ENCODE measurements at places on chromosomes 12 and 14.

DNA sequence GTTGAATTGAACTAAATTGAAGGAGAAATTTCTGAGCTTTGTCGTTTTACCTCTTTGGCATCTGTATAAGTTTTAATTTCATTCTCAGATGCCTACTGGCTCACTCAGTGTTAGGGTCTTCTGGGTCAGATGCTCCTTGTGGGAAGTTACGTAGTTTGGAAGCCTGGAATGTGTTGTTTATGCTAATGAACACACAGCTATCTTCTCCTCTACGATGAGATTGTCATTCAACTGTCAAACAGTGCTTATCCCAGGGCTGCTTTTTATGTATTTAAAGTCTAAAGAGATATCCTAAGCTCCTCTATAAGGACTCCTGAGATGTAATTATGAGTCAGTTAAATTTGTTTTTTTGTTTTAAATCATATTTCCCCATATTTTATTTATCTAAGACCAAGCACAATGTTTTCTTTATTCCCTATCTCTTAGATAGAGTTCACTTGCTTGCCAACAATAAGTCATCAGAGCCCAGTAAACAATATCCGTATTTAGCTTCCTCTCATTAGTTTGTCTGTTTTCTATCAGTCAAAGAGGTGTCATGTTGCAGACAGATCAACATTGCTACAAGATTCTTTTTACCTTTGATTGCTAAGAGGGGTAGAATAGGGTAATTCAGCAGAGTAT lies 368.0 kb upstream of the PDE3A start:
- no peak for DNase-seq

- no peak for DNase-seq
Measured at GRCh38 chr14:33516898-33517436, 433.9 kb downstream of the EGLN3 start.

- DNase-seq: no peak
Measured at GRCh38 chr12:132501204-132501940, 11.4 kb downstream of the FBRSL1 start.

GRCh38 chr12:22287776-22288621 lies 46.5 kb downstream of the ST8SIA1 start:
- peak; percentile 70 for DNase-seq

DNA sequence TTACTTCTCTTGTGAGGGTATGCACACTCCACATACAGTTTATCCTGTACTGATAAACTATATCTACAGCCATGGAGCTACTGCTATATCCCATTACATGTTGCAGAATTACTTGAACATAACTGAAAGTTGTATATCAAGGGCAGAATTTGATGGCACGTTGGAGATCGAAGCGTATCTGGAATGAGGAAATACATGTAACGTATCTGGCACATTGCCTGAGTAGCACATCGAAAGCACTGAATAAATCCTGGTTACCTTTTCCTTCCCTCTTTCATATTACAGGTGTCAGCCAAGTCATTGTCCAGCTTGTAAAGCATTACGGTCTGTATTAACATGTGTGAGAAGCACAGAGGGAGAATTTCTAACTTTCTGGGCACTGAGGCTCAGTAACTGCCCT lies 42.1 kb upstream of the LIN7A start:
- no peak for DNase-seq

DNA sequence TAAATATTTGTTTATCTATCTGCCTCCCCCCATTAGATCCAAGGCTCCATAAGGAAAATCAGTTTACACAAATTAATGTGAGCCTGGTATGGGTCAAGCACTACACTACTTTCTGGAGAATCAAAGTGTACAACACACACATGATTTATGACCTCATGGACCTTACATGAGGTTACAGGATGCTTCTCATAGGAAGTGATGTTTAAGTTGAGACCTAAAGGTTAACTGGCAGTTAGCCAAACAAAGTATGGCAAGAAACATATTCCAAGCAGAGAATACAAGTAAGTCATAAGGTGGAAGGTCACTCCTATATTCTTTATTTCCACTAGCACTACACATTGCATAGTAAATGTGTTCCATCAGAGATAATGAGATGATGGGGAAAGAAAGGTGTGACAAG lies 39.2 kb downstream of the OSBPL8 start:
- no peak for DNase-seq

GRCh38 chr14:64465831-64466554 lies 694 bp downstream of the AKAP5 start:
- DNase-seq: peak; percentile 43

- no peak for DNase-seq
Measured at GRCh38 chr12:114686773-114687500, 3.0 kb upstream of the TBX3 start.

DNA sequence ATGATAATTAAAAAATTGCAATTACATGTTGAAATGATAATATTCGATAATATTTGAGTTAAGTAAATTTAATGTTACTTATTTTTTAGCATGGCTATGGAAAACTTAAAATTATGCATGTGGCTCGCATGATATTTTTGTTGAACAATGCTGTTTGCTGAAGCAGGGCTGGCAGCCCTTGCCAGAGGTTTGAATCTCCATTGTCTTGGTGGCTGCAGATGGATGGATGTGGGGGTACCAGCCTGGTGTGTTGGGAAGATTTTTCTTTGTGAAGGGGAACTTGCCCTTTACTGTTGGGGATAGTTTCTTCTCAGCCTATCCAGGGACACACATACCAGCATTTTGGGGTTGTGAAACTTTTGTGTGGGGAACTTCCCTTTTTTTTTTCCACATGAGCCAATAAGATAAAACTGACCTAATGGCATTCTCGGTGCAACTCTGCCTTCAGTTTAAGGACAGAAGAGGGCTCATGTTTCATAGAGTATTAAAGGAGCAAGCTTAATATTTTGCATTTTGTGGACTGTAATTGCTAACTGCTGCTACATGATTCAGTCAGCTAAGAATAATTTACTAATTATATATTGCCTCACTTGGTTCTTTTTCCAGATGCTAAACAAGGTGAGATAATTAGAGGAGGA lies 8.8 kb downstream of the RASSF3 start:
- peak; percentile 66 for DNase-seq

DNA sequence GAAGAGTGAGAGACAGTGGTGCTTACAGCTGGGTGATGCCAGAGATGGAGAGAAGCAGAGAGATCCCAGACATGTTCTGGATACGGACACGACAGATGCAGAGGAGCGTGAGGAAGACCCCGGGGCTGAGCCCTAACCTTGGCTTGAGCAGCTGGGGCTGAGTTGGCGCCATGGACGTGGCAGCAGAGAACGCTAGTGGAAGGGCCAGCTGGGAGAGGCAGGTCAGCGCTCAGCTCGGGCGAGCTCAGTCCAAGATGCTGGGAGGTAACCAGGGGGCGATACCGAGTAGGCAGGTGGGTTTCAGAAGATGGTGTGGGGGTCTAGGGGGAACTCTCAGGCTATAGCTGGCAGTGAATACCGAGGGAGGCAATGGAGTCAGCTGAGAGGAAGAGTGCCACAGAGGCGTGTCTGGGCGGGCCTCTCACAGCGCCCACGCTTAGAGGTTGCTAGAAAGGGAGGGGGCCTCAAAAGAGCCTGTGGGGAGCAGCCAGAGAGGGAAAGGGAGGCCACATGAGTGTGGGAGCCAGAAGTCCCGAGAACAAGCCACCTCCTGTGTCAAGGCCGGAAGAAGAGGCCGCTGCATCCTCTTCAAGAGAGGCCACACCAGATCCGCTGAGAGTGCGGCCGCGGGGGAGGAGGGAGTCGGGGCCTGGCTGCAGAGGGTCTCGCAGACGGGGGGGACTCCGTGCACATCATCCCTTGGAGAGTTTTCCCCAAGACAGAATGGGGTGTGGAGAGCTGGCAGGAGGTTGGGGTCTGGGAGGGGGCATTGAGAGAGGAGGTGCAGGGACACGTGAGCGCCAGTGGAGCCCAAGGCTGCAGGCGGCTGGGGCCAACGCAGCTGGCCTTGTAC lies 57.0 kb upstream of the DIO3 start:
- DNase-seq: no peak

GRCh38 chr14:68896132-68896531 lies 83.0 kb downstream of the ACTN1 start:
- no peak for DNase-seq

- DNase-seq: peak; percentile 78
Measured at GRCh38 chr12:57836442-57837375, 9.8 kb downstream of the CTDSP2 start.

GRCh38 chr12:130154276-130155070 lies 7.8 kb upstream of the FZD10 start:
- DNase-seq: no peak

DNA sequence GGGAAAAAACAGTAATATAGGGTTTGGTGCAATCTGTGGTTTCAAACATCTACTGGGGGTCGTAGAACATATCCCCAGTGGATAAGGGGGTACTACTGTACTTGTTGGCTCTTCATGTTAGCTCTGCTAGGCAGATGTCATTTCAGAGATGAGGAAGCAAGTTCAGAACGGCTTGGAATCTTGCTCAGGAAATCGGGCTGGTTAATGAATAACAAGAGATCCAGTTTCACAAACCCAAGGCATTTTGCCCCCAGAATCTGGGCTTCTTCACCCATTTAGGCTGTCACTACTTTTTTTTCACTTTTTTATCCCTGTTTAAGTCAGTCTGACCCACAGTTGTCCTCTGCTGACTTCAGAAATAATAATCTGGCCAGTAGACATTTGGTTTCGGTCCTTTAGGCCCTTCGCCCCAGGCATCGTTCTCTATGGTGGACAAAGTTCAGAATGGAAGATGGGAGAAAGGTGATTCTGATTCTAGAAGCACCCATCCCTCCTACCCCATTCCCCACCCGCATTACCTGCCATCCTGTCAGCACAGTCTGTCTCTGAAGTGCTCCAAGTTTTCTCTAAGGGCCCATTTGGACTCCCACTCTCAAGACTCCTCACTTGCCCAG lies 4.5 kb downstream of the SUOX start:
- no peak for DNase-seq

DNA sequence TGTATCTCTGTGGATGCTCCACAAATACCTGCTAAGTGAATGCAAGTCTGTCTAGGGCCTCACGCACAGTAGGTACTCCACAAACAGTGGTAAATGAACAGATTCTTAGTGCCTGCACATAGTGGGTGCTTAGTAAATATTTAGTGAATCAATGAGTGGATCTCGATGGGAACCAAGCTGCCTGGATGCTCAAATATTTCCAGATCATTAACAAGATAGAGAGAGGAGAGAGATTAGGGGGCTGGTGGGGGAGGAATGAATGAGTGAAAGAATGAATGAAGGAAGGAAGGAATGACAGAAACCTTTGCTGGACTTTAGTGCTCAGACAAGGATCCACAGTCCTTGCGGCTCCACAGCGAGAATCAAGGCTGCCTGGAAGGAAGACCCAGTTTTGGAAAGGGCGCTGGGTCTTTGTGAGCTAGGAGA lies 118.2 kb downstream of the SCARB1 start:
- no peak for DNase-seq

- DNase-seq: no peak
Measured at GRCh38 chr14:67579040-67579439, 21.0 kb downstream of the PIGH start.

GRCh38 chr14:76870166-76870565 lies 44.0 kb downstream of the LRRC74A start:
- no peak for DNase-seq

GRCh38 chr12:106903241-106903945 lies 52.3 kb upstream of the TMEM263 start:
- DNase-seq: peak; percentile 46

DNA sequence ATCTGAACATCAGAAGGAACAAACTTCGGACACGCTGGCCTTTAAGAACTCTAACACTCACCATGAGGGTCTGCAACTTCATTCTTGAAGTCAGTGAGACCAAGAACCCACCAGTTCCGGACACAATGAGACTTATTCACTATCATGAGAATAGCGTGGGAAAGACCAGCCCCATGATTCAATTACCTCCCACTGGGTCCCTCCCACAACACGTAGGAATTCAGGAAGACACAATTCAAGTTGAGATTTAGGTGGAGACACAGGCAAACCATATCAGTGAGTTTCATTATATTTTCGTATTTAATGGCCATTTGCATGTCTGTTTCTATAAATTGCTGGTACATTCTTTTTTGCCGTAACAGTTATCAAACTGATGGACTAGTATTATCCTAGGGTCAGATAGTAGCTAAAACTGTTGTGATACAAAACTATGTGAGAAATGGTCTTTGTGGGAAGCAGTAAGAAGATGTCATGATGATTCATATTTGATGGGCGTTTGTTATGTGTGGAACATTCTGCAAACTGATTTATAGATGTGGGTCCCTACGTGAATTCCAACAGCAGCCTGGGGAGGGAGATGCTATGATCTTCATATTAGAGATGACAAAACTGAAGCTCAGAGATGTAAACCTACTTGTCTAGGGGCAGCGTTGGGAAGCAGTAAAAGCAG lies 282.4 kb upstream of the TMEM132C start:
- DNase-seq: no peak

- peak; percentile 73 for DNase-seq
Measured at GRCh38 chr12:101939856-101940265, 62.5 kb downstream of the DRAM1 start.

DNA sequence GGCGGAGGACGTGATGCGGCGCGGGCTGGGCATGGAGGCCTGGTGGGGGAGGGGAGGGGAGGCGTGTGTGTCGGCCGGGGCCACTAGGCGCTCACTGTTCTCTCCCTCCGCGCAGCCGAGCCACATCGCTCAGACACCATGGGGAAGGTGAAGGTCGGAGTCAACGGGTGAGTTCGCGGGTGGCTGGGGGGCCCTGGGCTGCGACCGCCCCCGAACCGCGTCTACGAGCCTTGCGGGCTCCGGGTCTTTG lies 303 bp downstream of the GAPDH start:
- DNase-seq: no peak

Measured in HCEC 1CT (cell line).